Uterus (tissue), 4 donors: ENCODE measurements at places on chromosomes 2 and 18.

GRCh38 chr2:26185954-26186770 is 13.3 kb downstream of the GAREM2 start:
- DNase-seq, result no peak

GRCh38 chr2:156342254-156343095 is 10.0 kb upstream of the NR4A2 start:
- peak; percentile 98 for DNase-seq

GRCh38 chr2:30105556-30105955 is 41.3 kb upstream of the YPEL5 start:
- no peak for DNase-seq

- DNase-seq, result peak; percentile 9
Observed at GRCh38 chr2:28587526-28588291, 91.8 kb downstream of the PLB1 start.

DNA sequence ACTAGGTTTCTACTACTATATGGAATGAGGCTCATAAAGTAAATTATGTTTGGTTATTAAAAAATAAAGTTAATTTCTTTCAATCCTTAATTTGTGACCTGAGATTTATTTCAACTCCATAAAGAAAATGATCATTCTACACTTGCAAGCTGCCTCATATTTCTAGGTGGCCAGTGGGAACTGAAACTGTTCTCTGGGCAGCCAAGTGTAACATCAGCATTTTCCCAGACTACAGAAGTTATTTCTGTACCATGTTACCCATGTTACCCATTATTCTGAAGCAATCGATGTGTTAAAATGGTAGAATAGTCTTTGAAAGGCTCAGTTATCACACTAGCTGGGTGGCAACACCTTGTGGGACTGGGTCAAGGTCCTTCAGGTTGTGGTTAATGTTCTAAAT is 139.3 kb upstream of the FBXO11 start:
- DNase-seq, result no peak

DNA sequence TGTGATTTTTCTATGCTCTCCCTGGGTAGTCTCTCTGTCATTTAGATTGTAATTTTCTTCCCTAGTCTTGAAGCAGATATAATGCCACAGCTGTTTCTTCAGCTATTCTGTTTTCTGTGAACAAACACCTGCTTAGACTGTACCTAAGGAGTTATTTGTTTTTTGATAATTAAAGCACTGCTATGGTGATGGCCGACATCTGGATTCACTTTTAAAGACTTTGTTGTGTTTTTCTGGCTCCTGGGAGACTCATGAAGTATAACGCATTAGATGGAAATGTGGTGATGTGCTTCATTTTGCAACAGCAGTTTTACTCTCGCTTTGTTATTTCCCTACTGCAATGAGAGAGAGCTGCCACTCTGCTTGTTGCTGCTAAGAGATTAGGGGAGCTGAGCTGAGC is 15.7 kb upstream of the C2orf69 start:
- no peak for DNase-seq
